EL (cell line): ENCODE measurements at places on chromosomes 16 and 17.

DNA sequence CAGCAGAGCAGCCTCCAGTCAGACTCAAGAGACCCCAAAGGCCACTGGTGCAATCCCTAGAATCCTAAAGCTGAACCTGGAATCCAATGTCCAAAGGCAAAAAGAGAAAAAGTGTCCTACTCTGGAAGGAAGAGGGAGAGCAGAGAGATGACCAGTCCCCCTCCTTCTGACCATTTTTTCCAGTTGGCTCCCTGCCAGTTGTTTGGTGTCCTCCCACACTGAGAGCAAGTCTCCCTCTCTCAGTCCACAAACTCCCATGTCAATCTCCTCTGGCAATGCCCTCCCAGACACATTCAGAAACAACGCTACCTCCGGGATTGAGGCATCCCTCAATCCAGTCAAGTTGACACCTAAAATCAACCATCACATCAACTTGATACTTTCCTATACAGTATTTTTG, 4.3 kb upstream of the CLEC19A start:
- no peak for DNase-seq

- peak; percentile 47 for DNase-seq
These were observed 5.4 kb downstream of the BANP start for GRCh38 chr16:87956365-87957231.

- peak; percentile 44 for DNase-seq
These were observed 744 bp downstream of the CMIP start for GRCh38 chr16:81445143-81445961.

- no peak for DNase-seq
These were observed 15.9 kb upstream of the DOK4 start for GRCh38 chr16:57502048-57502775.

DNA sequence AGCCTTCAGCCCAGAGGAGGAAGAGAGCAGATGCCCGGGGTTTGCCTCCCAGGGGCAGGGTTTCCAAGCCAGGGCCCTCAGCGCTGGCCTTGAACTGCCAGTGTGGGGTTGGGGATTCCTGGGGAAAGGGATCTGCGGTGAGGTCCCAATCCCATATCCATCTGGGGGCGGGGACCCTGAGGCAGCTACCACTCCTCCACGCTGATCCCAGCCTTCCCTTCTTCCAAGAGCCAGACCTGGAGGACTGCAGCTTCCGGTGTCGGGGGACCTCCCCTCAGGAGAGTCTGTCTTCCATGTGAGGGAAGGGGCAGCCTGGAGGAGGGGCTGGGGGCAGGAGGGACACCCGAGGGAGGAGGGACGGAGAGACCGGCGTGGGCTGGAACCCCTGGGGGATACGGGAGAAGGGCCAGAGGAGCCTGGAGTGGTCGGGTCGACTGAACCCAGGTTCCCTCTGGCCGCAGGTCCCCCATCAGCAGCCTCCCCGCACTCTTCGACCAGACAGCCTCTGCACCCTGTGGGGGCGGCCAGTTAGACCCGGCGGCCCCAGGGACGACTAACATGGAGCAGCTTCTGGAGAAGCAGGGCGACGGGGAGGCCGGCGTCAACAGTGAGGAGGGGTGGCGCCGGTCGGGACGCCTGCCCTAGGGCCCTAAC, 10.7 kb upstream of the CISD3 start:
- no peak for DNase-seq

GRCh38 chr16:56370185-56370874, 55.0 kb downstream of the AMFR start:
- DNase-seq, result peak; percentile 34

DNA sequence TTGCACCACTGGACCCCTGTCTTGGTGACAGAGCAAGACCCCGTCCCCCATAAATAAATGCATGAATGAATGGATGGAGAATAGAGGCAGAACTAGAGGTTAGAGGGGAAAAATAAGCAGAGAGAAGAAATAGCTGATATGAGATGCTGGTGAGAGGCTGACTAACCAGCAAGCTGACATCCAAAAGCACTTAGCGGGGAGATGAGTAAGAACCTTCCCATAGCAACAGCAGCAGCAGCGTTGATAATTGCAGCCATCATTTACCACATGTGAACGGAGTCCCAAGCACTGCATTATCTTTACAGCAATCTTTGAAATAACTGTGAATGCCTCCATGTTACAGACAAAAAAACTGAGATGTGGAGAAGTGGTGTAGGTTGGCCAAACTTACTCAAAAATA, 777.3 kb upstream of the EEF2KMT start:
- DNase-seq, result no peak

- DNase-seq, result peak; percentile 53
These were observed 7.3 kb downstream of the THRA start for GRCh38 chr17:40069751-40070708.

GRCh38 chr16:54118846-54119245, 167.7 kb downstream of the IRX3 start:
- DNase-seq, result no peak

DNA sequence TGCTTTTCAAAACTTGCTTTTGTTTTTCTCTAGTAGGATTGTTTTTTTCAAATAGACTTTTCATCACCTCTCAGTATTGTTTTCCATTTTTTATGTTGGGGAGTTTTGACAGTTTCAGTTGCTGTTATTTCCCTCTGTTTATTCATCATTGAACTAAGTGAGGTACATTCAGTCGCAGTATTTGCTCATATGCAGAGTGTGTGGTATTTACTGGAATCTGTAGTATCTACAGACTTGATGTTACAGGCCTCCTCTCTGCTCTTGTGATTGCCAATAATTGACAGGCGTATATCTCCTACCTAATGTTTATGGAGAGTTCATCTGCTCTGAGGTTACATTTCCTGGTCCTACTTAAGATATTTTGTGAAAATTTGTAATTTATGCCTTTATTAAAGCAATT, 49.6 kb downstream of the COX10 start:
- no peak for DNase-seq

DNA sequence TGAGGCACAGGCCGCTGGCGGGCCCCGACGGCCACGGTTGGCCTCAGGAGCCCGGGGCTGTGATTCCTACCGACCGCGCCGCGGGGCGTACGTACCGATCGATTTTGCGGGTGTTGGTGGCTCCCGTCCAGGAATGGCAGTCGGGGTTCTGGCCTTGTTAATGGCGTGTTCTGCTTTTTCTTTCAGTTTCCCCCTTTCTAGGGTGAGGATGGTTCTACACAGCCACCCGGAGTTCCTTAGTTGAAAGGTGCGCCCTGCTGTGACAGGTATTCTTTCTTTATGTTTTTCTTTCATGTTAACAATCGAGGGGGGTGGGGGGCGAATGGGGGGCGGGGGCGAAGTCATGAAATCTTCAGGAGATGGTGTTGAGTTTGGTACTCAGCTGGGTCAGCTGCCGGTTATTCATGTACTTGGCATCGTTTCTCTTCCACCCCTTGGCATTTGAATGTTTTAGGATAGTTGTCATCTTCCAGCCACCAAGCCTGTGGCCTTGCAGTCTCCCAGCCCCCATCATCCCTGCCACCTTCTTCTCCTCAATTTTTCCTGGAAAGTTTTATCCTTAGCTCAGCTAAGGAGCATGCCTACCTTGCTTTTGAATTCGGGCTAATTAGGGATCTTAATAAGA, 802 bp downstream of the CYLD start:
- DNase-seq, result peak; percentile 71

- no peak for DNase-seq
These were observed 23.8 kb downstream of the COTL1 start for GRCh38 chr16:84593825-84594724.

DNA sequence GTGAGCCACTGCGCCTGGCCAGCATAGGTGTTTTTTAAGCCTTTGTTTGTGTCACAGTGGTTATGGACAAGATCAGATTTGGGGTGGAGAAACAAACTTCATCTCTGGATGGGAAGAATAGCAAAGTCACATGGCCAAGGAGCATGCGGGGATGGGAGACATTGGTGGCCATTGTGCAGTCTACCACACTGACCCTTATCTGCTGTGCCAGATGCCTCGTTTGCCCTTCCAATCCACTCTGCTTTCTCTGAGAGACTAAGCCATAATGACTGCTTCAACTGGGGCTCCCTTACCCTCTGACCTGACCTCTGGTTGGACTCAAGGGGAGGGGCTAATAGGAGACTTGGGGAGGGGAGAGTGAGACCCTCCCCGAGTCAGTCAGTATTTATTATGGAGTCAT, 166.8 kb downstream of the PRKCB start:
- no peak for DNase-seq

- DNase-seq, result no peak
These were observed 557.7 kb upstream of the CDH5 start for GRCh38 chr16:65808790-65809189.

- no peak for DNase-seq
These were observed 1.9 kb upstream of the NAT9 start for GRCh38 chr17:74777901-74778515.

GRCh38 chr16:87570572-87570937, 31.8 kb upstream of the JPH3 start:
- DNase-seq, result no peak

- DNase-seq, result no peak
These were observed 63.6 kb upstream of the NFAT5 start for GRCh38 chr16:69501956-69502745.

- peak; percentile 20 for DNase-seq
These were observed 649 bp downstream of the GSE1 start for GRCh38 chr16:85613604-85614337.

GRCh38 chr17:50560931-50561745, 623 bp downstream of the CACNA1G start:
- no peak for DNase-seq

- no peak for DNase-seq
These were observed 67.3 kb upstream of the BCAR1 start for GRCh38 chr16:75318737-75319136.

- no peak for DNase-seq
These were observed 1755.9 kb downstream of the TP53TG3F start for GRCh38 chr16:35215287-35215686.

DNA sequence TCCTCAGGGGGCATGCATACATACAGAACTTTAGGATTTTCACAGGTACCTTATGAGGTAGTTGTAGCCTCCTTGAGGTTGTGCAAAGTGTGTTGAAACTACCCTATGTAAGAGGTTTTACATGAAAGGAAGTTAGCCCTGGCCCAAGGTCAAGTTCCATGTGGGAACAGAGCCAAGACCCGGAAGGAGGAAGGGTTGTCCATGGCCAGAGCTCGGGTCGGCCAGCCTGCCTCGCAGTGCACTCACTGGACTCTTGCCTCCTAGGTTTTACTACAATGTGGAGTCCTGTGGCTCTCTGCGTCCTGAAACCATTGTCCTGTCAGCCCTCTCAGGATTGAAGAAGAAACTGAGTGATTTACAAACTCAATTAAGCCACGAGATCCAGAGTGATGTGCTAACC, 8.2 kb downstream of the POLR2C start:
- no peak for DNase-seq

DNA sequence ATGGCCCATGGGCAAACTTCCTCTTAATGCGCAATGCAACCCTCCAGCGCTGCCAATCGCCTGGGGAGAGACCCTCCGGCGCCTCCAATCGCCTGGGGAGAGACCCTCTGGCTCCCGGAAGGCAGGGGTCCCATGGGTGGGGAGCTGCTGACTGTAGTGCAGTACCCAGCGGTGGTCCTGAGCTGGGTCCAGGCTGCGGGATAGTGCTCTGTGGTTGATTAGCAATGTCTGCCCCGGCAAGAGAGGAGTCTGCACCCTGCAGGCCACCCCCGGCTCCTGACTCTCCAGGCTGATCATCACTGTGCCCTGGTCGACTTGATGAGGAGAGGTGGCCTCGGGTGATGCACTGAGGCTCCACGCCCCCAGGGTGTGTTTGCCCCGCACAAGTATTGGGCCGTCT, 44.6 kb upstream of the ZNF469 start:
- DNase-seq, result no peak

- no peak for DNase-seq
These were observed 122.2 kb upstream of the ERCC4 start for GRCh38 chr16:13797718-13798117.
